ENCODE measurements at places on chromosomes 1 and 21.
A peak's percentile ranks its signal among the peaks of the same experiment; 100 is the strongest.

GRCh38 chr1:181806746-181807145 lies 254.8 kb downstream of the ZNF648 start:
- DNase-seq: no peak

DNA sequence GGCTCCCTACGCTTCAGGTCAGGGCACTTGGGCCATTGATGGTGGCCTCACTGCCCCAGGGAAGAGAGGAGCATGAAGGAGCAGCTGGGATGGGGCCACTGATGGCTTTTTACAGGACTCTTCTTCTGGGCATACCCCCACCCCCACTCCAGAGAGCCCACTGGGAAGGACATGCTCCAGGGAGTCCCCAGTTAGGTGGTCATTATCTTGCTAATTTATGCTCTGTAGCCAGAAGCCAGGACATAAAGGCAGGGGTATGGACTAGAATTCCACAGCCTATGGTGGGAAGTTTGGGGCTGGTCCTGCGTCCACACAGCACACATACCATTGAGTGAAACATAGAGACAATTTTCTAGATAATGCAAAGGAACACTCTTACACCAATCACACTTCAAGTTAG lies 8.8 kb upstream of the GRIK3 start:
- DNase-seq: no peak

GRCh38 chr1:168121401-168122011 lies 15.2 kb downstream of the GPR161 start:
- DNase-seq: peak; percentile 88

GRCh38 chr21:41600116-41600515 lies 92.2 kb upstream of the TMPRSS2 start:
- no peak for DNase-seq

GRCh38 chr1:109615879-109616278 lies 3.5 kb downstream of the GNAT2 start:
- DNase-seq: peak; percentile 38

DNA sequence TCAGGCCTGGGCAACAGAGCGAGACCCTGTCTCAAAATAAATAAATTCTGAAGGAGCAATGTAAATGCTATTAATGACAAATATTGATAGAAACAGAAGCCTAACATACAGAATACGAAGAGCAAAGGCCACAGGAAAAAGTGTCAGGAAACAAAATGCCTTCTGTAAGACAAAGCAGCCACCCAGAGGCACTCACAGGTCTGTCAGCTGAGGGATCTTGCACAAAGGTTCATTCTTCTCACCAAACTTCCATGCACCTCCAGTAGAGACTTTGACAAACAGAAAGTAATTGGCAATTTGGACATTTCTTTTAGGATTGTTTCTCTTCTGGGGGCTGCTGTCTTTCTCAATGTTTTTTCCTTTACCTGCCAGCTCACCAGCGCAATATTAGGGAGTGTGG lies 1.2 kb upstream of the ALDH9A1 start:
- DNase-seq: no peak

DNA sequence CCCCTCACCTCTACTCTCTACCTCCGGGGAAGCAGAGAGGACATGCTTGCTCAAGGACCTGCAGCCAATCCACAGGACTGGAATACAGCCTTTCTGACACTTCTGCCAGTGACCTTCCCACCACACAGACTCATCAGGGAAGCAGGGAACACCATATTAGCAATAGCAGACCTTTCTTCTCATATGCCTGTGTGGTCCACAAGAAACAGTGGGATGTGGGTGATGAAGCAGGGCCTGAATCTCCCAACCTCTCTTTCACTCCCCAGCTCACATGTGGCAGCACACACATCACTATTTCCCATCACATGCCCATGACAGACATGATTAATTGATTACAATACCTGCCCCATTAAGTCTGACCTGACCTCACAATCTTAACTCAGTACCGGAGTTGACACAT lies 695.1 kb downstream of the MATN1 start:
- DNase-seq: no peak

DNA sequence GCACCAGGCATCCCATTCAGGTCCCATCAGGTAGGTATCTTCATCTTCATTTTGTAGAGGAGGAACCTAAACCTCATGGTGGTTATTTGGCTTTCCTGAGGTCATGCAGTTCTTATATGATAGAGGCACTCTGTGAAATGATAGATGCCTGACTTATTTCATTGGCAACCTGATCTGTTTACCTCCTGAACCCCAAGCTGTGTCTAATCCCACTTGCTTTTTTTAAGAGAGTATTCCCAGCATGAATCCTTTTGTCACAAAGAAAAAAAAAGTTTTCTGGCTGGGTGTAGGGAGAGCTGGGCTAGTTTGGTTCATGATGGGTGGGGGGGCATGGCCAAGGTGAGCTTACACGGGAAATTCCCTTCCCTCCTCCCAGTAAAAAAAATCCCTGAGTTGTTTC lies 154.2 kb downstream of the TENT5C start:
- no peak for DNase-seq

- DNase-seq: no peak
Observed at GRCh38 chr1:227369102-227369760, 50.9 kb upstream of the CDC42BPA start.

- peak; percentile 27 for DNase-seq
Observed at GRCh38 chr1:910311-910880, 13.3 kb upstream of the SAMD11 start.

DNA sequence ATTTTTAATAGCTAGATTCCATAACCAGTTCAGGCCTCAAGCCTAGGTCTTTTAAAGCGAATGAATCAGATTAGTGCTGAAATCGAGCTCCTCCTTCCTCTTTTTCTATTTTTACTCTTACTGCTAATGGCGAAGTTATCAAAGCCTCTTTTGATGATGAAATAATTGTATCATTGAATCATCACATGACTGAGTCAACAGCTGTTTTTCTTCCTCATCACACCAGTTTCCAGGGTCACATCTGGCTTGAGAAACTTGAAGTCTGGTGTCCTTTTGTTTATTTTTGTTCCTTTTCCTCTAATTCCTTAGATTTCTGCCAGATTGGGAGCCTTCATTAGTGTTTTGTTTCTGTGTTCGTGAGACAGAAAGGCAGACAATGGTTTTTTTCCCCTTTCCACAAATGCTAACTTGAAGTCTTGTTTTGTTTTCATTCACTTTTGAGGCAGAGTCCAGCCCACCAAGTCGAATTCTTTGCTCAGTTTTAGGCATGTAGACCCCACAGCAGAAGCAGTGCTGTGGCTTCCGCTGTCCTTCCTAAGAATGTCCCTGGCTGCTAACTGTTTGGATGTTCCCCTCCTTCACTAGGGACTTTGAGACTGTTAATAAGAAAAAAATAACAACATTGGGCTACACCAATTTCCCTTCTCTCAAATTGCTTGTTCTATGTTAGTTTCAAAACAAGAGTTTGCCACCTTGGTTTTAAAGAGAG lies 51.9 kb upstream of the FMOD start:
- DNase-seq: no peak

- DNase-seq: no peak
Observed at GRCh38 chr1:35857830-35858229, 25.2 kb upstream of the AGO1 start.

GRCh38 chr21:15060543-15061175 lies 4.1 kb downstream of the NRIP1 start:
- DNase-seq: no peak

DNA sequence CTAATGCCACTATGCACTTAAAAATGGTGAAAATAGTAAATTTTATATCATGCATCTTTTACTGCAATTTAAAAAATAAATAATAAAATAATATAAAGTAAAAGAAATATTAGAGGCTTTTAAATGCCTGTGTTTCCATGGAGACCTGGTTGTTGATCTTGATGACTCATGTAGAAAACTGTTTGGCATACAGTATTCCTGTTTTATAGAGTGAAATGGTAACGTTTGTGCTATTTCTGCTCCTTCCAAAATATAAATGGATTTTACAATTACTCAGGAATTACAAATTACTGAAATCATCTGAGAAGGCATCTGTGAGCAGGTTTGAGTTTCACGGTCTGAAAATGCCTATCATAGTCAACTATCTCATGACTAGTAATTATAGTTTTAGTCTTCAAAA lies 98.4 kb upstream of the USP25 start:
- DNase-seq: no peak

GRCh38 chr1:9149837-9150581 lies 21.1 kb upstream of the GPR157 start:
- peak; percentile 42 for DNase-seq

DNA sequence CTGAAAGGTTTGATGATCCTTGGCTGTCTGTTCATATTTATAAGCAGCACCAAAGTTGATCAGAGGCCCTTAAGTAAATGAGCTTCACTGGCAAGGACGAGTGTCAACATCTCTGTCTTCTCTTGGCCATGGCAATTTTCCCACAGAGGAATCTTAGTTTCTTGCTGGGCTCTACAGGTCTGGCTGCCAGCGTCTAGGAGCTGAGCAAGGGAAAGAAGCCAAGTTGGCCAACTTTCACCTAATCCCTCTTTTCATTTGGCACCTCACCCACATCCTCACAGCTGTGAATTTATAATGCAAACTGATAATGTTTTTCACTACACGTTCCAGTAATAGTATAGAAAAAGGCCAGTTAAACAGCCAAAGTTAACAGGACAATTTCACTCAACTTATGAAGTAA lies 99.0 kb upstream of the LBR start:
- no peak for DNase-seq

GRCh38 chr1:237041795-237042525 lies at the start of gene RYR2:
TSS of gene RYR2 (plus strand) at chr1:237042184. CDS start at chr1:237042522, 338 bp downstream.
- peak; percentile 54 for DNase-seq

DNA sequence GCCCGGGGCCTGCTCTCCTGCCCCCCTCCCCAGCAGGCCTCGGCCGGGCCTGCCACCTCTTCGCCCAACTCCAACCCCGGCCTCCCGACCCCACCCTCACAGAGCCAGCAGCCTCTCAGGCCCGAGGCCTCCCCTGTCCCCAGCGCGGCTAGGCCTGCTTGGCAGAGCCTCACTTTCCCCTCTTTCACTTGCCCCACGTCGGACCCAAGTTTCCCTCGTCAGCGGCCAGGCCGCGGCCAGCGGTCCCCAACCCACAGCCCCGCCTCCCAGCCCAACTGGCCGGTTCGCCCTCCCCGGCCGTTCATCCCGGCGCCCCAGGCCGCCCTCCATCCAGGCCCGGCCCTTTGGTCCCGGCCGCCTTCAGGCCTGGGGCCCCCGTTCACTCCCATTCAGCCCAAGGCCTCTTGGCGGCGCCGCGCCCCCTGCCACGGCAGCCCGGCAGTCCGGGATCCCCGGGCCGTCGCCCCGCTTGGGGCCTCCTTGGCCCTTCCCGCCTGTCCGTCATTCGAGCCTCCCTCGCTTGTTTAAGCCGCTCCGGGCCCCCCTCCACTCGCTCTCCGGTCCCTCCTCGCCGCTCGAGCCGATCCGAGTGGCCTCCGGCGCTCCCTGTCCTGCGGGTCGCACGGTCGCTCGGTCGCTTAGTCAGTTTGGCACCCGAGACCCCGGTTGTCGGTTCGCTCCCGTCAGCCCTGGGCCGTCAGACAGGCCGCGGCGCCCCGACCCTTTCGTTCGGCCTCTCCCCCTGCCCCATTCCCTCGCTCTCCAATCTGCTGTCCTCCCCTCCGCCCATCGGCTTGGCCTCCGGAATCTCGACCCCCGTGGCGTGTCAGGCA lies 1.4 kb downstream of the LRRC41 start:
- DNase-seq: peak; percentile 64

- no peak for DNase-seq
Observed at GRCh38 chr1:243473227-243474135, 217.6 kb downstream of the SDCCAG8 start.

DNA sequence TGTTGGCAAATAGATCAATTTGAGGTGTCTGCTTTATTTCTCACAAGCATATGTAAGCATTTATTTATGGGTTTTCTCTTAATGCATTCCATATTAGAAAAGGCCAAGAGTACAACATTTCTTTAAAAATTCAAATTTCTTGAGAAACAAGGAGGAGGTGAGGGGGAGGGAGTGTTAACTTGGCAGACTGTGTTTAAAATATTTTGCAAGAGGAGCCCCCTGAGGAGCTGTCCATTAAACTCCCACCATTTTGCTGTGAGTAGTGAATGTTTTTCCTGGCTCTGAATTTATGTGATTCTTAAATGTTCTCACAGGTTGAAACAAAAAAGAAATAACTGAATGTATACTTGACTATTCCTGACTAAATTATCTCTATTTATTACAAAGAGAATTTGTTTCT lies 363.8 kb downstream of the PTPRC start:
- no peak for DNase-seq

GRCh38 chr1:168621356-168621755 lies 45.0 kb downstream of the XCL1 start:
- no peak for DNase-seq

- no peak for DNase-seq
Observed at GRCh38 chr1:234619071-234619480, 9.1 kb upstream of the IRF2BP2 start.

GRCh38 chr1:148353461-148354283 lies 129.4 kb downstream of the PPIAL4G start:
- no peak for DNase-seq

GRCh38 chr1:171901245-171901644 lies 59.9 kb downstream of the DNM3 start:
- no peak for DNase-seq

DNA sequence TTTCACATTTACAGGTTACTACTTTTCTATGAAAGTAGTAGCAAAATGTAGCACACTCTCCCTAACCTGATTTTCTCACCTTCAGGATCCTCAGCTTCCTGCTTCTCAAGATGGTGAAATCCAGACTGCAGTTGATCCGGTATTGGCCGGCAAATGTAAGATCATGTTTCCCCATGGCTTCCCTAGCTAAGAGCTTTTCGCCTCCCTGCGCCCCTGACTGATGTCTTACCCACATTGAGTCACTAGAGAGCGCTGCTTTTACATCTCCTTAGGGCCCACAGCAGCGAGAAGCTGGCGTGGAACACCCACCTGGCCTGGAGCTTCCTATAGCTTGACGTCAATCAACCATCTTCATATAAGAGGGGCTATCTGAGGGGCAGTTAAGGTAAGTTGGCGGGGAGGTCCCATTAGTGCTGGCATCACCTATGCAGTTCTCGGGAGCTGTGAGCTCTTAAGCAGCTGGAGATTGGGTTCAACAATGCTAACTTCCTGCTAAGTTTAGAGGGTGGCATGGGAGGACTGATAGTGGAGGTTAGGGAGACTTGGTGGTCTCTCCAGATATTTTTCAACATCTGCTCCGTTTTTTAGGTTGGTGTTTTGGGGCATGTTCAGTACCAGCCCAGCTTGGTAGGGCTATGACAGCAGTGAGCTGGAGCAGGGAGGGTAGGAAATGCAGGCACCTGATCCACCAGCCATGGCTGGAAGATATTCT lies 5.5 kb downstream of the PTPN7 start:
- DNase-seq: no peak

Measured in left cardiac atrium (tissue), 4 donors.